Natural killer cell treated with Interleukin-12 subunit alpha and Interleukin-12 subunit beta and Interleukin-15 and Interleukin-18, amount 100 ng/mL, for 72 hours (primary cell): ENCODE measurements at places on chromosomes 7 and 10.
A peak's percentile ranks its signal among the peaks of the same experiment; 100 is the strongest.

DNA sequence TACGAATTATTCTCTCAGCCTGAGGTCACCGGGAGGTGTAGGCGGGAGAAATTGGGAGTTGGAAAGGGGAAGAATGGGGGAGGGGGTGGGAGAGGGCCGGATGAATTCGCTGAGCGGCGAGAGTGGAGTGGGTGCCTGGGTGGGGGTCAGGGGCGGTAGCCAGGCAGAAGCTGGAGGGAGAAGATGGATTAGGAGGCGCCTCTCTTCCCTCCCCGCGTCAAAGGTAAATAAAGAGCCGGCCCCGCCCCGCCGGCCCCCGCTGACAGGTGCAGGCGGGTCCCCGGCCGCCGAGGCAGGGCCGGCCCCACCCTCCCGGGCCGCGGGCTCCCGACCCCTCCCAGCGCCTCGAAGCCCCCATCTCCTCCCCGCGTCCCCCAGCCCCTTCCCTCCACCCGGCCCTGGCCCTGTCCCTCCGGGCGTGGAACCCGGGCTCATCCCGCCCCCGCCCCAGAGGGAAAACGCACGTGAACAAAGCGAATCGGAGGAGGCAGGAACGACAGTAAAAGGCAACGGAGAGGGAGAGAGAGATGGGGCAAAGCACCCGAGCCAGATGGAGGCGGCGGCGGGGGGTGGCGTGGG, 872 bp downstream of the FAM131B start:
- H3K4me1 ChIP-seq: peaks cover 15% of the 10 kb centered on the region
- peaks cover 33% of the 10 kb centered on the region for H3K27me3 ChIP-seq
- H3K36me3 ChIP-seq: no peaks in the 10 kb centered on the region

GRCh38 chr10:73780966-73781365, 882 bp upstream of the CHCHD1 start:
- H3K27me3 ChIP-seq: no peaks in the 10 kb centered on the region
- peak overlapping the region; percentile 98 for H3K27ac ChIP-seq
- peaks cover 43% of the 10 kb centered on the region for H3K4me1 ChIP-seq
- peak overlapping the region; percentile 98 for H3K4me3 ChIP-seq
- DNase-seq: no peak

DNA sequence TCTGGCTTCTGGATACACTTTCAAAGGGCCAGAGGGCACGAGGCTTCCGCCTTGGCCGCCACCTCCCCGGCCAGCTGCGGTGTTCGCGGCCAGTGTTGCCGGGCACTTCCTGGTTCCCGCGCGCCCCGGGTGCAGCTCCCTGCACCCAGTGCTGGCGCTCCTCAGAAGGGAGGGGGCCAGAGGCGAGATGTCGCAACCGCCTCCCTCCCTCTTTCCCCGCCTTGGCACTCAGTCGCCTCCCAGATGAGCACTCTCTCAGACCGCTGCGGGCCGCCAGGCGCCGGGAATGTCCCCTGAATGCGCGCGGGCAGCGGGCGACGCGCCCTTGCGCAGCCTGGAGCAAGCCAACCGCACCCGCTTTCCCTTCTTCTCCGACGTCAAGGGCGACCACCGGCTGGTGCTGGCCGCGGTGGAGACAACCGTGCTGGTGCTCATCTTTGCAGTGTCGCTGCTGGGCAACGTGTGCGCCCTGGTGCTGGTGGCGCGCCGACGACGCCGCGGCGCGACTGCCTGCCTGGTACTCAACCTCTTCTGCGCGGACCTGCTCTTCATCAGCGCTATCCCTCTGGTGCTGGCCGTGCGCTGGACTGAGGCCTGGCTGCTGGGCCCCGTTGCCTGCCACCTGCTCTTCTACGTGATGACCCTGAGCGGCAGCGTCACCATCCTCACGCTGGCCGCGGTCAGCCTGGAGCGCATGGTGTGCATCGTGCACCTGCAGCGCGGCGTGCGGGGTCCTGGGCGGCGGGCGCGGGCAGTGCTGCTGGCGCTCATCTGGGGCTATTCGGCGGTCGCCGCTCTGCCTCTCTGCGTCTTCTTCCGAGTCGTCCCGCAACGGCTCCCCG, at the start of gene FFAR4:
FFAR4 (plus strand) TSS at position 231 of the 842 bp plus-strand sequence; CDS start at position 287, 56 bp downstream.
- peaks cover 31% of the 10 kb centered on the region for H3K27me3 ChIP-seq
- DNase-seq: no peak
- H3K4me3 ChIP-seq: no peak within 1 kb of the TSS
- no peaks in the 10 kb centered on the region for H3K4me1 ChIP-seq
- no peaks in the 10 kb centered on the region for H3K36me3 ChIP-seq

DNA sequence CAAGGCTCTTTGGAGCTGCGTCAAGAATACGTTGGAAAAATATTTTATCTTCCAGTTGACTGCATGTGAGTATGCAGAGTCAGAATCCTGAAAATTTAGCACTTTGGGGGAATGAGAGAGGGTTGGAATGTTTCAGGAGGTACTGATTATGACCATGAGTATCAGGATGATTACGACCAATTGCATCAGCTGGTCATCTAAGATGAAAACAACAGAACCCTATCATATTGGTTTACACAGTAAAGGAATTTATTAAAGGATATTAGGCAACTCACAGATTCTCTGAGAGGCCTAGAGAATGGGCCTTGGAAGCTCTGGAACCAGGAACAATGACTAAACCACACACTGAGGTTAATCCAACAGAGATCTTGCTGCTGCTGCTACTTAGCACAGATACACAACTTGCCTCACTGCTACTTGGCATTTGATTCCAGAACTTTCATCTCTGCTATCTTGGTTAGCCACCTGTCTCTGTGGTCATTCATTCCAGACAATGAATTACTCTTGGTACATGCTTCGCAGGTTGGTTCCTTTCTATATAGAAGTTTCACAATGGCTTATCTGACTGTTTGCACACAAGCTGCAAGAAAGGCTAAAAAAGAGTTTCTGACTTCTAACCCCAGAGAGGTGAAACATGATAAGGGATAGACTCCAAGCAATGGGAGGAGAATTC, 68.0 kb upstream of the CTTNBP2 start:
- H3K4me1 ChIP-seq: no peaks in the 10 kb centered on the region
- DNase-seq: no peak
- H3K4me3 ChIP-seq: no peak overlapping the region
- H3K27me3 ChIP-seq: no peaks in the 10 kb centered on the region

- DNase-seq: no peak
- no peaks in the 10 kb centered on the region for H3K36me3 ChIP-seq
- no peak overlapping the region for H3K27ac ChIP-seq
- peaks cover 20% of the 10 kb centered on the region for H3K4me1 ChIP-seq
Observed at GRCh38 chr7:133696056-133696455, 431.1 kb upstream of the LRGUK start.

- peaks cover 22% of the 10 kb centered on the region for H3K4me1 ChIP-seq
- H3K36me3 ChIP-seq: no peaks in the 10 kb centered on the region
- H3K27me3 ChIP-seq: peaks cover 2% of the 10 kb centered on the region
- peak; percentile 74 for DNase-seq
- H3K4me3 ChIP-seq: peak within 1 kb of the TSS; percentile 85
Observed at GRCh38 chr10:95290461-95291364, at the start of gene PDLIM1. TSS of gene PDLIM1 (minus strand) at chr10:95291003. CDS start at chr10:95290915, 88 bp downstream.

GRCh38 chr7:137873524-137873923, 26.8 kb upstream of the DGKI start:
- H3K27me3 ChIP-seq: no peaks in the 10 kb centered on the region
- H3K4me1 ChIP-seq: no peaks in the 10 kb centered on the region
- peaks cover 8% of the 10 kb centered on the region for H3K36me3 ChIP-seq
- DNase-seq: no peak

DNA sequence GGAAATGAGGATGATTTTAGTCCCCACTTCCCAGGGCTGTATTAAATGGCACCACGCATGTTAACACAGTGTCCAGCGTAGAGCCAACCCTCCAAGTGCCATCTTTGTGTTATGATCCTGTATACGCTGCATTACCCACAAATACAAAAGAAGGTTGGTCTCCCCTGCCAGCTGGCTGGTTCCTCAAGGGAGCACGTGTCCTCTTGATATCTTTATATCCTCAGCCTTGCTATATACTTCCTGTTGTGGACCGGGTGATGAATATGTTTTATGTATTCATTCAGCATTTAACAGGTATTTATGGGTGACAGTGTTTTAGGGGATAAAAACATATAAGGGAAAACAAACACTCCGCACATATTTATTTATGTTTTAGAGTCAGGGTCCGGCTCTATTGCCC, 23.2 kb upstream of the PRRT4 start:
- no peak overlapping the region for H3K4me3 ChIP-seq
- no peak overlapping the region for H3K27ac ChIP-seq
- peaks cover 7% of the 10 kb centered on the region for H3K4me1 ChIP-seq
- H3K27me3 ChIP-seq: no peaks in the 10 kb centered on the region
- H3K36me3 ChIP-seq: no peaks in the 10 kb centered on the region

DNA sequence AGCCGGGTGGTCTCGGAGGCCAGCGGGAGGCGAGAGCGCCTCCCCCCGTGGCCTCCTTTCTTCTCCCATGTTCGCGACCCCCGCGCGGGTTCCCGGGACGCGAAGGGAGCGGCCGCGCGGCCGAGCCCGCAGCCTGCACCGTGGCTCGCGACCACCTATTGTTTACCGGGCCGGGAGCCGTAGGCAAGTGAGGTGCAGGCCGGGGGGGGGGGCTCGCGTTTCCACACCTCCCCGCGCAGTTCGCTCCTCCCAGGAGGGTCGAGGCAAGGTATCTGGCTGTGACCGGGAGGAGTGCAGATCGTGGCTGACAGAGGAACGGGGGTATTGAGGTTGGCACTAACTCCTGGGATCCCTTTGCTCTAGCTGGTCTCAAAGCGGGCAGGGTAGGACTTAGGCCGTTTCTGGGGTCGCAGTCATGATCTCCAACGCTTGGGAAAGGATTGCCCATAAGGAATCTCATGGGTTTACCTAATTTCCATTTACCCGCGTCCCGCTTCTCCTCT, 734 bp downstream of the PTPN12 start:
- peak; percentile 61 for DNase-seq
- peak overlapping the region; percentile 87 for H3K4me3 ChIP-seq
- H3K27ac ChIP-seq: peak overlapping the region; percentile 69
- no peaks in the 10 kb centered on the region for H3K36me3 ChIP-seq
- peaks cover 45% of the 10 kb centered on the region for H3K4me1 ChIP-seq

DNA sequence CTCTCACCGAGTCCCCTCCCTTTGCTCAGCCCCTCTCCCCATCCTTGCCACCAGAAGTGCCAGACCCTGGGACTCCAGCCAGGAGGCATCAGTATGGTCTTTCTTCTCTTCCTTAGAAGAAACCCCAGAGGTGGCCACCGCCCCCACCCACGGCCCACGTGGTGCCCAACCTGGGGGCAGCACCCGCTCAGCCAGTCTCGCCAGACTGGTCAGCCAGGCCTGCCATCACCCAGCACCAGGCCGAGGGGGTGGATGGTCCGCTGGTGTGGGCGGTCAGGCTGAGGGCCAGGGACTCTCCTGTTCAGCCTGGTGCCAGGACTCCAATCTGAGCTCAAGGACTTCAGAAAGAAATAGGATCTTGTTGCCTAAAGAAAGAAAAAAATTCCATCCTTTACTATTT, 5.8 kb upstream of the CLDN4 start:
- no peaks in the 10 kb centered on the region for H3K36me3 ChIP-seq
- H3K4me3 ChIP-seq: no peak overlapping the region
- peak; percentile 44 for DNase-seq
- peaks cover 36% of the 10 kb centered on the region for H3K27me3 ChIP-seq
- peaks cover 18% of the 10 kb centered on the region for H3K4me1 ChIP-seq

DNA sequence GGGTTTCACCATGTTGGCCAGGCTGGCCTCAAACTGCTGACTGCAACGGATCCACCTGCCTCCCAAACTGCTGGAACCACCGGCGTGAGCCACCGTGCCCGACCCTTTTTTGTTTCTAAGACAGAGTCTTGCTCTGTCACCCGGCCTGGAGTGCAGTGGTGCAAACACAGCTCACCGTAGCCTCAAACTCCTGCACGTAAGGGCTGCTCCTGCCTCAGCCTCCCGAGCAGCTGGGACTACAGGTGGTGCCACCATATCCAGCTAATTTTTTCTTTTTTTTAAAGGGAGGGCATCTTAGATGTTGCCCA, 36.4 kb downstream of the ADAP1 start:
- no peak overlapping the region for H3K4me3 ChIP-seq
- peak overlapping the region; percentile 59 for H3K27ac ChIP-seq
- no peaks in the 10 kb centered on the region for H3K27me3 ChIP-seq
- DNase-seq: peak; percentile 26

DNA sequence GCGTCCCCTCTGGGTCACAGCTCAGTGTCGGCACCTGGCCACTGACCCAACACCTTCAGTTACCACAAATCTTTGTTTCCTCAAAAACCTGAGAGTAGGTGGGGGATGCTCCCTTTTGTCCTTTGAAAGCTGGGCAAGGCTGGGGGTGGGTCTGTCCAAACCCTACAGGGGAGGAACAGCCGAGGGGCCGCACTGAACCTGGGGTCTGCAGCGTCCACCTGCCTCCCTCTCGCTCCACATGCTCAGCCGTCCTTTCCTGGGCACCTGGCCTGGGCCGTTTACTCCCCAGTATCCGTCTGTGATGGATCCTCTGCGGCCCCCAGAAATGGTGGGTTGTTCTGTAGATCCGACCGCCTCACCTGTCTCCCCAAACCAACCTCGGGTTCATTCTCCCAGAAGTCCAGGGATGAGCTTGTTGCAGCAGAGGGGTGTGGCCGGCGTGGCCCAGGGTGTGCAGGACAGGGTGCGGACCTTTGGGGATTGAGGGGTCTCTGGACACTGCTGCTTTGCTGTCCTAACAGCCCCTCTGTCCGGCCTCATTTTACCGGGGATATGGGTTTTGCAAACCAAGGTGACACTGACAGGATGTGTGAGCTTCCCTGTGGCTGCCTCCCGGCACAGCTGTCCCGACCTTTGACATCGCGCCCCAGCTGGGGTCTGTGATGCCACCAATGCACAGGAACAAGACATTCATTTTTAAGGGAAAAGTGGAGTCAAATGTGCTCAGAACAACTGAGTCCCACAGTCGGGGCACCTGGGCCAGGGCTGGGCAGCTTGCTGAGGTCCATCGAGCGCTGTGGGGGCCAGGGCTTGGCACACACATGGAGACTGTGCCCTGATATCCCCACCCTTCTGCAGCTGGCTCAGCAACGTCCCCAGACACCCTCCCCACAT, 115.9 kb downstream of the VIPR2 start:
- no peaks in the 10 kb centered on the region for H3K27me3 ChIP-seq
- DNase-seq: no peak
- H3K4me1 ChIP-seq: no peaks in the 10 kb centered on the region
- H3K27ac ChIP-seq: no peak overlapping the region
- H3K4me3 ChIP-seq: no peak overlapping the region

- H3K4me3 ChIP-seq: no peak overlapping the region
- peaks cover 21% of the 10 kb centered on the region for H3K36me3 ChIP-seq
- H3K27ac ChIP-seq: no peak overlapping the region
- no peak for DNase-seq
- no peaks in the 10 kb centered on the region for H3K4me1 ChIP-seq
- H3K27me3 ChIP-seq: peaks cover 35% of the 10 kb centered on the region
Observed at GRCh38 chr10:125248489-125248888, 88.1 kb upstream of the CTBP2 start.

GRCh38 chr7:64838691-64839090, 44.5 kb downstream of the ZNF138 start:
- peaks cover 5% of the 10 kb centered on the region for H3K4me1 ChIP-seq
- peaks cover 18% of the 10 kb centered on the region for H3K36me3 ChIP-seq
- no peaks in the 10 kb centered on the region for H3K27me3 ChIP-seq
- H3K4me3 ChIP-seq: no peak overlapping the region
- H3K27ac ChIP-seq: no peak overlapping the region
- DNase-seq: no peak

GRCh38 chr7:37245590-37245989, 203.1 kb downstream of the ELMO1 start:
- no peak overlapping the region for H3K4me3 ChIP-seq
- H3K4me1 ChIP-seq: no peaks in the 10 kb centered on the region
- H3K27me3 ChIP-seq: no peaks in the 10 kb centered on the region

GRCh38 chr7:131753620-131754222, 197.3 kb upstream of the PODXL start:
- H3K4me1 ChIP-seq: no peaks in the 10 kb centered on the region
- no peak for DNase-seq
- no peak overlapping the region for H3K4me3 ChIP-seq
- no peak overlapping the region for H3K27ac ChIP-seq

- no peaks in the 10 kb centered on the region for H3K36me3 ChIP-seq
- no peak overlapping the region for H3K27ac ChIP-seq
- H3K4me1 ChIP-seq: peaks cover 7% of the 10 kb centered on the region
- no peak for DNase-seq
- peaks cover 2% of the 10 kb centered on the region for H3K27me3 ChIP-seq
Observed at GRCh38 chr10:44591911-44592310, 207.0 kb upstream of the CXCL12 start.
